PC-9 (cell line): ENCODE measurements at places on chromosomes 7 and 10. TPM values are rescaled to one million over a fixed set of nuclear protein-coding genes. Genes with fewer than 3 reads are reported as not detected.

The MASTL gene
- 13.0 and 17.4 TPM in 2 replicates for total RNA-seq

DNA sequence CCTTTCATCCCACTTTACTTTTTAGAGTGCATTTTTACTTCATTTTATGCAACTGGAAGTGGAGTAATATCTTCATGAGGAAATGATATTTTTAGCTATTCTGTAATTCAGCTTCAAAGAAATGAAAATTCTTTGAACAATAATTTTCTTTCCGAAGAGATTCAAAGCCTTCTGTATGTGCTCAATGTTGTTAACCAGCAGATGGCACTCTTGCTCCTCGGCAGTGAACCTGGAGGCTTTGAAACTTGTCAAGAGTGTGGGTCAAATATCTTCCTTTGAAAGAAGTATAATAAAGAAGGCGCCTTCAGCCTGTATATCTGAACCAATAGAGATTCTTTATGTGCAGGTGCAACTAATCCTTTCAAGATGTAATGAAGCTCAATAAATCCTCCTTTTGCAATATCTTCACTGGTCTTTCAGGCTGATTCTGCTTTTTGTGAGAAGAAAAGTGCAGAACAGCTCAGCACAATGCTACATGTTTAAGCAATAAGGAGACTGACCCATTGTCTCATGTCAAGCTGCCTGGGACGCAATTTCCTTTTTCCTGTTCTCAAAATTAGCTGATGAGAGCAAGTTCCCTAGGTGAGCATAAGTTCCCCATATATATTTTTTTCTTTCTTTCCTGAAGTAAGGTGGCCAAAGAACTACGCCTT lies 258.4 kb downstream of the SEMA3A start:
- peak; percentile 72 for DNase-seq

The GPR146 gene
- total RNA-seq = 3.4 and 4.3 TPM in 2 replicates

DNA sequence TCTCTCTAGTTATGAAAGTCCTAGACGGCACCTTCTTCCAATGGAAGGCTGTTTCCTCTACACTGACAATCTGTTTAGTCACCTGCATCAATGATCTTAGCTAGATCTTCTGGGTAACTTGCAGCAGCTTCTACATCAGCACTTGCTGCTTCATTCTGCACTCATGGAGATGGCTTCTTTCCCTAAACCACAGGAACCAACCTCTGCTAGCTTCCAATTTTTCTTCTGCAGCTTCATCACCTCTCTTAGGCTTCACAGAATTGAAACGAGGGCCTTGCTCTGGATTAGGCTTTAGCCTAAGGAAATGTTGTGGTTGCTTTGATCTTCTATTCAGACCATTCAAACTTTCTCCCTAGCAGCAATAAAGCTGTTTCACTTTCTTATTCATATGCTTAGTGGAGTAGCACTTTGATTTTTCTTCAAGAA lies 24.6 kb downstream of the NAMPT start:
- DNase-seq = no peak

DNA sequence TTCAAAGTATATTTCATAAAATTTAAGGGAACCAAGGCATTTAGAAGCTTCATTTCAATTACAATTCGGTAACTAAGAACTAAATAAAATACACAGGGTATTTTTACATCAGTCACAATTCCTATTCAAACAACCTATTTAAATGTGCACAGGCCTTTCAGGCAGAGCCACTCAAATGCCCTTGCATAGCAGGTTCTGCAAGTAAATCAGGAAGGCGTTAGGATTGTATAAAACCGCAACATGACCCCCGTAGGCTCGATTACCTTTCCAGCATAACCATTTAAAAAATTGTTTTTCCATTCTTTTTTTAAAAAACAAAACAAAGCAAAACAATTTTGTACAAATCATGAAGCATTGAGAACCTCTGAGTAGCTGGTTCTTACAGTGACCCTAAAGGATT lies 289.9 kb upstream of the SP8 start:
- peak; percentile 4 for DNase-seq

DNA sequence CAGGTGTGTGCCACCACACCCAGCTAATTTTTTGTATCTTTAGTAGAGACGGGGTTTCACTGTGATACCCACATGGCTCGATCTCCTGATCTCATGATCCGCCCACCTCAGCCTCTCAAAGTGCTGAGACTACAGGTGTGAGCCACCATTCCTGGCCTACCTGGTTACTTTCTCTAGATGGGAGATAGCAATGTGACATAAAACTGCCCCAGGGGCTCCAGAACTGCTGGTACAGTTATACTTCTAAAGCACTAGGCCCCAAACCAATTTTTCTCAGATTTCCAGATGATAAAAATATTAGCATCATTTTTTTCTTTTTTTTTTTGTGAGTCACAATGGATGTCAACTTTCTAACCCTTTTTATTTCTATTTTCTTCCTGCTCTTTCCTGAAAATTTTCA lies 27.4 kb downstream of the ITGB8 start:
- DNase-seq = no peak
